ENCODE measurements at places on chromosomes 3 and 15.

GRCh38 chr3:64593350-64593749 lies 94.5 kb downstream of the ADAMTS9 start:
- DNase-seq, result no peak

DNA sequence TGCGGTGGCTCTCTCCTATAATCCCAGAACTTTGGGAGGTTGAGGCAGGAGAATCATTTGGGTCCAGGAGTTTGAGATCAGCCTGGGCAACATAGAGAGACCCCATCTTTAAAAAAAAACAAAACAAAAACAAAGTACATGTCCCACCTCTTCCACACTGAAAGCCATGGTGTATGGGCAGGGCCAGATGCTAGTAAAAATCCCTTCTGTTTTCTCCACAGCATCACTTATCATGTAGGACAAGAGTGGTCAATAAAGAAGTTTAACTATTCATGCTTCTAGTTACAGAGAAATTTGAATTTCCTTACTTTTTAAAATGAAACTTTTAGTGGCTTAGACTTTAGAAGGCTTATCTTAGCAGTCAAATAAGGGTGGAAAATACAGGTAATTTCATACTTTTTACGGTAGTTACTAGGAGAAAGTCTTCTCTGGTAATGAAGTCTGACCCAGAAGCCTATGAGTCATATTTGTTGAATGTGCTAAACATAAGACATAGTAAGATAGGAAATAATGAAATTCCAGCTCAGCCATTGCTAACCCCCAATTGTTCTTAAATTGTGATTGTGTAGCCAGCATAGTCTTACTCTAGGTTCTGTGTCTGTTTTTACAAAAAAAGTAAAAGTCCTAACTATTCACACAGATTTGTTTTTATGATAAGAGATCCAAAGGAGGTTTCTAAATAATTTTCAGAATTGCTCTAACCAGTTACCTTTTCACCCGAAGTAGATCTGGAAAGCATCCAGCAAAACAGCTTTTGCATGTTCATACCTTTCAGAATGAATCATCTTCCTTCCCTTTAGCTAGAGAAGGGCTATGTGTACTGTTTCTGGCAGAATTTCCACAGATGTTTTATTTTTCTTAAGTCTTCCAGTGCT lies 16.4 kb upstream of the ZNF609 start:
- no peak for DNase-seq

- no peak for DNase-seq
Observed at GRCh38 chr3:9808345-9809037, 1.6 kb upstream of the TTLL3 start.

DNA sequence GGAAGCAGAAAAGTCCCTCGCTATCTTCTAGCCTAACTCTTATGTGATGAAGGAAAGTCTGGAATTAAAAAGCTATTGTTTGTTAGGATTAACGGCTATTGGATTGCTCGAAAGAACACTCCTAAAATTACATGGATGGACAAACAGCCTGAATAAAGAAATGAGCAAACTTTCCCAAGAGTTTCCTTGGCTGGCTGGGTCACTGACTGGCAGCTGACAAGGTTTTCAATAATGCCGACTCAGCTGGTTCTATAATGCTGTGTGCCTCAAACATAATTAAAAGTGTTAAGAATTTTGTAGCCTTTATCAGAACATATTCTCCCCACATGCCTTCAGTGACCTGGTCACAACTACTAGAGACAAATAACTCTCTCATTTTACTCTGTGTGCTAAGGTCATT lies 142.9 kb upstream of the ADAMTS9 start:
- no peak for DNase-seq

- no peak for DNase-seq
Observed at GRCh38 chr3:89851974-89852621, 744.7 kb downstream of the EPHA3 start.

DNA sequence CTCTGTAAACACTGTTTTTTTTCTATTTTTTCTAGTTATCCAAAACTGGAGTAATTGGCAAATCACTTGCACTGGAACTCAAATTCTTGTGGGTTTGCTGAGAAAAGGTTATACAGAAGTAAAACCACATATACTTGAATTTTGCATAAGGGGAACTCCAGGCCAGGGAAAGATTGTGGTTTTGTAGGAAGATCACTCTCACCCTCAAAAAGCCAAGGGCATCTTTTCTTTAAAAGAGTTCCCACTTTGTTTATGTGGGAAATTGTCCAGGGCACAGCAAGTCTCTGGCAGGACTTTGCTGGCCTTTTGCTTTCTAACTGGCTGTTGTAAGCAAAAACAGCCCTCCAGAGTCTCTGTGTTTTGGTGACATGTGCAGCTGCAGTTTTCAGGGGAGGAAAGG lies 340.3 kb upstream of the RBMS3 start:
- DNase-seq, result no peak

DNA sequence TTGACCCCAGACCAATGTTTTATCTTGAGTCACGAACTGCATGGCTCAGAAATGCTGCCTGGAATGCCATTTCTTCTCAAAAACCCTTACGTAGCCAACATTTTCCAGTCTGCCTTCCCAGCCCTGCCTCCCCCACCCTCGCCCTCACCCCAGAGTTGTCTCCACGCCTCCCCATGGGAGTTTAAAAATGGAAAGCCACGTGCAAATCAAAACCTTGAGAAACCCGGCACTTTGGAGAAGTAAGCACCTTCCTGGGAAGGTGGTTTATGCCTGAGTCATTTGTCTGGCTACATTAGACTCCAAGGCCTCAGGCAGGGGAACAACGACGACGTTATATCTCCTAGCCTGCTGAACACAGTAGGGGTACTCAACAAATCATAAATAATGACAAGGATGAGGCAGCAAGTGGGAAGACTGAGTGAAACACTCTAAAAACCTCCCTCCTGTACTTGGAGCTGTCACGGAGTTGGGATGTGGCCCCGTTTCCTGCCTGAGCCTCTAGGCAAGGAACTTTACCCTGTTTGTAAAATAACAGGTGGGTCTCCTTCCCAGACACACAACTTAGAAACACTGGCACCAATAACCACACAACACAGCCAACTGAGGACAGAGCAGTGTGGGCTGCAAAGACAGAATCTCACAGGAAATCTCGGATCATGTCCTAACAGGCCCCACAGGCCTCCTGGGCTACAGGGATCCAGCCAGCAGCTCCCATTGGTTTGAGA lies 179.1 kb downstream of the NTRK3 start:
- no peak for DNase-seq

- DNase-seq, result no peak
Observed at GRCh38 chr3:189630767-189631372, 319 bp upstream of the TP63 start.

GRCh38 chr3:153173758-153174516 lies 11.9 kb downstream of the RAP2B start:
- no peak for DNase-seq

GRCh38 chr3:13461169-13462124 lies 18.7 kb upstream of the HDAC11 start:
- DNase-seq, result no peak

Measured in omental fat pad (tissue), 4 donors.